AG04449 (cell line): ENCODE measurements at places on chromosomes 1 and 21.

DNA sequence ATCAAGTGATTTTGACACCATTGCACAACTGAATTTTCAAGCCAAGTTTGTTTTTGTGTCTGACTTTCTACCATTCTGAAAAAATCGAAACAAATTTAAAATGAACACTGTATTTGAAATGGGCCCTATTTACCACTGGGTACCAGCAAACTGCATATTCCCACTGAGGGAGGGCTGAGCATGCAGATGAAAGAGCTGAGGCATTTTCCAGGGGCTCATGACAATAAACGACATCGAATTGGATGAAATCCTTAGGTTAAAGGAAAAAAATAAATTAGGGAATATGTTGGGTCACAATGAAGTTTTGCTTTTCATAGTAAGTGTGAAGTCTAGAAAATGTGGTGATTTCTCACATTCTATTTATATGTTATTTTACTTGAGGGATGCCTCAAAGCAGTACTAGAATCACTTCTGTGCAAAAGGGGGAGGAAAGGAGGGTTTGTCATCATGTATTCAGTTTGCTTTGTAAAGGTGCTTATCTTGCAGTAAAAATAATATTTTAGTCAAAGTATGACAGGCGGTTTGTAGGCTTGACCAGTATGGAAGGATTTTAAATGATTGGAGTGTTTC, 11.2 kb downstream of the ZBTB18 start:
- DNase-seq = no peak

DNA sequence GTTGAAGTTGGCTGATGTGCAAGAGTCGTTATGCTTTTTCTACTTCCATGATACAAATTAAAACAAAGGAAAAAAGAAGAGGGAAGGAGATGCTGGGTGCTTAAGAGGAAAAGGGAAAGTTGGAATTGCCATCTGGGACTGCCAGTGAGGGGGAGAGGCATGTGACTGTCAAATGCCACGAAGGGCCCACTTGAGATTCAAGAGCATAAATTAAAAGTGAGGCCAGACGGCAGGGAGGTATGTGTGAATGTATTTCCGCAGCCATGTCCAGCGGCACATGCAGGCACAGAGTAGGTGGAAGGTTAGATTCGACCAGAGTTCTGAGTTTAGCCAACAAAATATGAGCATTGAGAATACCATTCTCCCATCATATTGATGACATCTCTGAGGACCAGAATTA, 32.0 kb downstream of the NFASC start:
- DNase-seq = no peak

- DNase-seq = no peak
These were observed 14.5 kb downstream of the AGRN start for GRCh38 chr1:1034439-1034781.

- DNase-seq = no peak
These were observed 16.9 kb upstream of the THRAP3 start for GRCh38 chr1:36207339-36207738.

- no peak for DNase-seq
These were observed 37.6 kb upstream of the CAMTA1 start for GRCh38 chr1:6747674-6748073.

GRCh38 chr1:8780405-8780804, 37.0 kb downstream of the RERE start:
- DNase-seq = no peak

GRCh38 chr1:29633771-29634170, 397.4 kb downstream of the PTPRU start:
- DNase-seq = no peak

DNA sequence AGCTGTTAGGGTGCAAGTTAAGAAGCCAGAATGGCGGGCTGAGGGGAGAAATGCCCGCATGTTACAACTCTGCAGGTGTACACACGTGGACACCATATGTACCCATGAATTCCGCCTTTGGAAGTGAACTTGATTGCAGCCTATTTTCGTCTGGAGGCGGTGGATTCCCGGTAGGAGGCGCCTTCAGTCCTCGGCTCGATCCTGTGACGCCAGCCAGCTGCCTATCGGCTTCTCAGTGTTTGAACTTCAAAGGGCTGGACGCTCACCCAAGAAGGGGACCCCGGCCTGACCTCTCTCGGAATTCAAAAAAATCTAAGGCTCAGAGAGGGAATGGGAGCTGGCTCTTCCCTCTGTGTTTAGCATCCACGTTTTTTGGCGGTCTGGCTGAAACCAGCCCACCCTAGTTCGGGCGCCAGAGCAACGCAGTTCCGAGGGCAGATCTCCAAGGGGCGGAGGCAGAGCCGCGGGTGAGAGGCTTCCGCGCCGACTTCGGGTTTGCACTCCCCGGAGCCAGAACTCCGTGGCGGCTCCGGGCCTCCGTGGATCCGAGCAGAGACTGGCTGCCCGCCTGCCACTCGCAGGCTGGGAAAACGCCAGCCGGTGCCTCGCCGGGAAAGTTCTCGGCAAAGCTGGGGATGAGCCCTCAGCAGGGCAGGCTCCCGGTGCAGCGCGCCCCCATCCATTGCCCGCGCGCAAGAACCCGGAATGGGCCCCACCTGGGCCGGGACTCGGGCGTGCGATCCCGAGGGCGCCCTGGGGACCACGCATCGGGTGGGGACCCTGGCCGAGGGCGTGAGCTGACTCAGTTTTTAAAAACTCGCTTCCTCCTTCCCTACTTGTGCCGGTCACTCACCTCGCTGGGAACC, 996 bp upstream of the TMEM51 start:
- DNase-seq = peak; percentile 31

- DNase-seq = no peak
These were observed 40.2 kb downstream of the PGBD5 start for GRCh38 chr1:230385930-230386329.

DNA sequence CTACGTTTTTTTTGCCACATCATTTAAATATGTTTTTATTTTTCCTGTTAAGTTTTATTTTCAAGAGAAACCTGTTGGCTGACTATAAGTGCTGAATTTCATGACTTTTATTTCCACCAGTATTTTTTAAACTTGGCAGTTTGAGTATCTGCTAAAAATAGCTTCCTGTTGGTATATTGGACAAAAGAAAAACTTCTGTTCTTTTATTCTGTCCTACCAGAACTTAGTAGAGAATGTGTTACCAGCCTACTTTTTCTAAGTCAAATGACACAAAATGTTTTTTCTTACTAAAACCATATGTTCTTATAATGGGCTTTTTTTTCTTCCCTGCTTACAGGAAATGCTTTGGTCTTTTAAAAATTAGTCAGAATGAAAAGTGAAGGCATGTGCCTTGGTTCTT, 7.6 kb downstream of the DR1 start:
- no peak for DNase-seq

DNA sequence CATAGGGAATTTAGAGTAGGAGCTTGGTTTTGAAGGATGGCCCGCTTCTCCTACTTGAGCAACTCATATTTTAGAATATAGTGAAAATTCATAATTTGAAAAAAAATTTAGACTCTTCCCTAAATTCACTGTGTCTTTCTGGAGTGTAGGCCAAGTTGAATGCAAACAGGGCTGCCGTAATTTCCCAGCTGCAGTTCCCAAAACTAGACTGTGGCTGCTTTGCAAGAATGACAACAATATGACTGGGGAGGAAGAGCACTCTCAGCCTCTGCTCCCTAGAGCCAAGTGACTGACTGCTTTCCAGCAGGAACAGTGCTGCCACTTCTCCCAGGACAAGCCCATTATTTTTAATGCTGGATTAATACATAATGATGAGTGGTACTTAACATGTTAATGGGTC, 209.0 kb downstream of the RHOU start:
- DNase-seq = no peak

DNA sequence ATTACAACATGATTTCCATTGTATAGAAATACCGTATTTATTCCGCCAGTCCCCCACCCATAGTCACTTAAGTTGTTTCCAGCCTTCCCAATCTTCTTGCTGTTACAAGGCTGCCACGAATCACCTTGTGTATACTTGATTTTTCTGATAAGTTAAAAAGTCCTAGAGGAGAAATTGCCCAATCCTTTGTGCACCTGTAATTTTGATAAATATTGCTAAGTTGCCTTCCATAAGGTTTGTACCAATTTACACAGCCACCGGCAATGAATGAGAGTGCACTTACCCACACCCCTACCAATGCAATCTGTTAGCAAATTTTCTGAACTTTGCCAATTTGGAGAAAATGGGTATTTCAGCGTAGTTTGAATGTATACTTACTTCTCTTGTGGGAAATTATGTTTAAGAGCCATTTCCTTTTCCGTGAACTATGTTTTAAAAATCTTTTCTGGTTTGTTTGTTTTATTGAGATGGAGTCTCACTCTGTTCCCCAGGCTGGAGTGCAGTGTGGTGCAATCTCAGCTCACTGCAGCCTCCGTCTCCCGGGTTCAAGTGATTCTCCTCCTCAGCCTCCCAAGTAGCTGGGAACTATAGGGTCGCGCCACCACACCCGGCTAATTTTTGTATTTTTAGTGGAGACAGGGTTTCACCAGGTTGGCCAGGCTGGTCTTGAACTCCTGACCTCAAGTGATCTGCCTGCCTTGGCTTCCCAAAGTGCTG, 87.4 kb downstream of the DHRS3 start:
- no peak for DNase-seq

DNA sequence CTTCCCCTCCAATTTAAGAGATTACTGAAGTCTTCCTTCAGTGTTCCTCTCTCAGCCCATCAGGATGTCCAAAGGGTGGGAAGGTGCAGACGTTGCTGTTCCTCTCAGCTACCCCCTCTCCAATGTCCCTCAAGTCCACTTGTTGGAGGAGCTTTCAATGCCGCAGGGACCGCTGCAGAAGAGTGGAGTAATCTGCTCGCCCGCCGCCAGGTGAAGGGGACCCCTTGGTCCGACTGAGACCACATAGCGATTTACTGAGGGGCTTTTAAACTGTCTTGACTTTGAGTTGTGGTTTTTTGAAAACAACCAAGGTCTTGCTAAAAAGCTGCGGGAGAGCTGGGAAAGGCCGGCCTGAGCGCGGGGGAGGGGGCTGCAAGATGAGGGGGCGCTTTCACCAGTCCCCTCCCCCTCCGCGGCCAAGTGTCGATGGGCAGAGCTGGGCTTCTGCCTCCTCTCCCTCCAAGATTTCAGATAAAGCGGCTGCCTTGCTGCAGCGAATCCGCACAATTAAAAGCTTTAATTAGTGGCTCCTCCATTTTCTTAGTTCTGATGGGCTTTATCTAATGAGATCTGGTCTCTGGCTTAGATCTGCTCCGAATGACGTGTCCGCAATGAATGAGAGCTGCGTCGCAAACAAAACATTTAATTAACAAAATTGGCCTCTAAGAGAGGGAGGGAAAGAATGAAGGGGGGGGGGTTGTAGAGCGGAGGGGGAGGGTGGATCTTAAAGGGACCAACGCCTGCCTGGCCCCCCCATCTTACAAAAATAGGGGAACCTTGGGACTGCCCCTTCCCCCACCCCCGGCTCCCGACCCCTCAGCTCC, 5.9 kb downstream of the LMO4 start:
- DNase-seq = no peak

DNA sequence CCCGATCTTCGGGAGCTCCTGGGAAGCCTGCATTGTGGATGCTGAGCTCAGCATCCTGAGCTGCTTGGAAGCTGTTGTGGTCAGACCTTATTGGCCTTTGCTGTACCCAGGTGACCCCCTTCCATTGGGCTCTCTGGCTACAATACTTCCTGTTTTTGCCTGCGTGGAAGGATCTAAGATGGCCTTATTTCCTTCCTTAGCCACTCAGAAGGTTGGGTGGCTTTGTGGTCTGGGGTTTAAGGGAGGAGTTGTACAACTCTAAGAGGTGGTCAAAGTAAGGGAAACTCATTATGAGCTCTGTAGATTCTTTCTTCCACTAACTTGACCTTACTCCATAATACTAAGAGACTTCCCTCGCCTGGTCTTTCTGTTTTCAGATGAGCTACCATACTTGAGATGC, 17.7 kb downstream of the PFKFB2 start:
- no peak for DNase-seq

- no peak for DNase-seq
These were observed 8.3 kb downstream of the KLHDC9 start for GRCh38 chr1:161106431-161106830.

GRCh38 chr1:10117132-10117531, 84.4 kb downstream of the UBE4B start:
- no peak for DNase-seq

DNA sequence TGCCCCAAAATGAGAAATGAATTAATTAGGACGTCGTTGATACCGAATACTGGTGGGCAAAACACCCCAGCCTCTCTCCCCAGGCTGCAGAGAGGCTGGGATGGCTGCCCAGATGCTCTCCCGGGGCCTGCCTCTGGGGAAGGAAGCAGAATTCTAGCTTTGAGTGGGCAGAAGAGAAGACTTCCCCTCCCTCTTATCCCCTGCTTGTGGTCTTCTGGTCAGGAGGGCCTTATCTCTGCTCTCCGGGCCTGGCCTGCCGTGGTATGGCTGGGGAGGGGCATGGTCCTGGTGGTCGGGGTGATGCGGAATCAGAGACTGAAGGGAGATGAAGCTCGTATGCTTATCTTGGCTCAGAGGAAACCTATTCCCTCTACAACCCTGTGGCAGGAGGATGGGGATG, 9.8 kb upstream of the CSF3R start:
- DNase-seq = no peak

DNA sequence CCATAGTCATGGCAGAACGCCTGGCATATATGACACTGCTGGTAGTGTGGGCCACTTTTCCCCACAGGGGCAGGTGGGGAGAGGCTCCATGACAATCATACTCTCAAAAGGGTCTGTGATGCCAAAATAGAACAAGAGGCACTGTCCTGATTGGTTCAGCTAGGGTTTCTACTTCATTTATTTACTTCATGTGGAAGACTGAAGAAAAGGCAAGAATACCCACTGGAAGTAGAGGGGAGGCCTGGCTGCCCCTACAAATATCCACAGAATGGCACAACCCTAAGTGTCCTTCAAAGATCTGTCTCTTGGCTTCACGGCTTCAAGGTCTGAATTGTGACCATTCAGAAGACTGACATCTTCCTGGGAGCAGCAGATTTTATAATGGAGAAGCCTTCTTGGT, 4.5 kb upstream of the SFT2D2 start:
- DNase-seq = no peak

DNA sequence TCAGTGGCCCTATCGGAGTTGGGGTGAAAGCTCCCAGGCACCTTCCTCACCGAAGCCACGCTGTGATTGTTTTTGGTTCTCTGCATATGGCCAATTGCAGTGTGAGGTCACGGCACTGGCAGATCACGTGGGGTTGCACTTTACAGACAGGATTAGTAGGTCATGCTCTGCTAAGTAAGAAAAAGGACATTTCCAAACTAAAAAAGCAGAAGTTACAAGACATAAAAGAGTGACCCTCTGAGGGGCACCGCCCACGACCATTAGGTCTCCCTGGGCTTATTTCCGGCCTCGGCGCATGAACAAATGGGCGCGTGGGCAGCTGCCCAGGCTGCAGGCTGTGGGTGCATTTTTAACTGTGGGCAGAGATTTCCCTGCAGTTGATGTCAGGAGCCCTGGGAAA, 2.0 kb downstream of the CAPN9 start:
- no peak for DNase-seq

DNA sequence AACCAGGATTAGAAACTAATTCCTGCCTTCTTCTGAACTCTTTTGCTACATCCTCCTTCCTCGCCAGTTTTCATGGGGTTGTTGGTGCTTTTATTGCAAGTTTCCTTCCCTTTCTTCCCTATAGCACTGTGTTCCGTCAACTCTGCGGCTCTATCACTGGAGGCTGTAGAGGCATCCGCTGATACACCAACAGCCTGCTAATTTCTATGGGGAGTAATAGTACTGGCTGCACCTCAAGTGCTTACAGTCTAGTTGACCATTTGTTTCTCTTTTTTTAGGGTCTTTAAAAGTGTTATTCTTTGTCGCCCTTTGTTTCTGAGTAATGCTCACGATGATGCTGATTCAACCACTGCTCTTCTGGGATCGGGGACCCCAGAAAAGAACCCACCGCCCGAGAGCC, 746 bp downstream of the MIS18A start:
- DNase-seq = no peak
